ENCODE measurements at places on chromosomes 5 and 9.
A peak's percentile ranks its signal among the peaks of the same experiment; 100 is the strongest.

DNA sequence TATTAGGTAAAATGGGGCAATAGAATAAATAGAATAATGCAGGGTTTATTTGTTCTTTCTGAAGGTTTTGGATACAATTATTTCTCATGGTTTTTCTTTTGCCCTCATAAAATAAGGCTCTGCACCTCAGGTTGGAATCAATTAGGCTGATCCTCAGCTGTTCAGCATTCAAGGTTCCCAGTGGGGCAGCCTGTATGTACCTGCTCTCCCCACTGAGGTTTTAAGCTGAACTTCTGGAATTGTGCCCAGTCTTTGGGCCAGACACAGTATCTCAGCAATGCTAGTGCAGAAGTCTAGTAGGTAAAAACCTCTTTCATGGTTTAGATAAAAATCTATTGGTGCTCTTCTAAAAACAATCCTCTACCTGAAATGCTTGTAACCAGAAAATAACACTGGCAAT is 98.0 kb downstream of the EDIL3 start:
- H3K4me3 ChIP-seq: no peak overlapping the region
- no peaks in the 10 kb centered on the region for H3K27me3 ChIP-seq
- H3K27ac ChIP-seq: no peak overlapping the region
- H3K36me3 ChIP-seq: no peaks in the 10 kb centered on the region
- no peak for DNase-seq

- H3K36me3 ChIP-seq: peaks cover 11% of the 10 kb centered on the region
- H3K27ac ChIP-seq: no peak overlapping the region
- H3K4me1 ChIP-seq: no peaks in the 10 kb centered on the region
- H3K4me3 ChIP-seq: no peak overlapping the region
- no peak for DNase-seq
Measured at GRCh38 chr5:71662381-71662780, 56.7 kb upstream of the CARTPT start.

- H3K4me1 ChIP-seq: no peaks in the 10 kb centered on the region
- H3K4me3 ChIP-seq: no peak overlapping the region
- no peak for DNase-seq
Measured at GRCh38 chr5:95993266-95993665, 31.6 kb upstream of the ELL2 start.

DNA sequence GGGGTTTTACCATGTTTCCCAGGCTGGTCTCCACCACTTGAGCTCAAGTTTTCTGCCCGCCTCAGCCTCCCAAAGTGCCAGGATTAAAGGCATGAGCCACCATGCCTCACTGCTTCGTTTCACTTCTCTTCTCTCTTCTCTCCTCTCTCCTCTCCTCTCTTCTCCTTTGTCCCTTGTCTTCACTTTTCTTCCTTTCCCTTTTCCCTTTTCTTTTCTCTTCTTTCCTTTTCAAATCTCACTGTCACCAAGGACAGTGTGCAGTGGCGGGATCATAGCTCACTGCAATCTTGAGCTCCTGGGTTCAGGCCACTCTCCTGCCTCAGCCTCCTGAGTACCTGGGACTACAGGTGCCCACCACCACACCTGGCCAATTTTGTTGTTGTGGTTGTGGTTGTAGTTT is 49.5 kb downstream of the SLF1 start:
- no peak for DNase-seq
- no peak overlapping the region for H3K27ac ChIP-seq
- H3K4me1 ChIP-seq: peaks cover 5% of the 10 kb centered on the region
- no peaks in the 10 kb centered on the region for H3K27me3 ChIP-seq

DNA sequence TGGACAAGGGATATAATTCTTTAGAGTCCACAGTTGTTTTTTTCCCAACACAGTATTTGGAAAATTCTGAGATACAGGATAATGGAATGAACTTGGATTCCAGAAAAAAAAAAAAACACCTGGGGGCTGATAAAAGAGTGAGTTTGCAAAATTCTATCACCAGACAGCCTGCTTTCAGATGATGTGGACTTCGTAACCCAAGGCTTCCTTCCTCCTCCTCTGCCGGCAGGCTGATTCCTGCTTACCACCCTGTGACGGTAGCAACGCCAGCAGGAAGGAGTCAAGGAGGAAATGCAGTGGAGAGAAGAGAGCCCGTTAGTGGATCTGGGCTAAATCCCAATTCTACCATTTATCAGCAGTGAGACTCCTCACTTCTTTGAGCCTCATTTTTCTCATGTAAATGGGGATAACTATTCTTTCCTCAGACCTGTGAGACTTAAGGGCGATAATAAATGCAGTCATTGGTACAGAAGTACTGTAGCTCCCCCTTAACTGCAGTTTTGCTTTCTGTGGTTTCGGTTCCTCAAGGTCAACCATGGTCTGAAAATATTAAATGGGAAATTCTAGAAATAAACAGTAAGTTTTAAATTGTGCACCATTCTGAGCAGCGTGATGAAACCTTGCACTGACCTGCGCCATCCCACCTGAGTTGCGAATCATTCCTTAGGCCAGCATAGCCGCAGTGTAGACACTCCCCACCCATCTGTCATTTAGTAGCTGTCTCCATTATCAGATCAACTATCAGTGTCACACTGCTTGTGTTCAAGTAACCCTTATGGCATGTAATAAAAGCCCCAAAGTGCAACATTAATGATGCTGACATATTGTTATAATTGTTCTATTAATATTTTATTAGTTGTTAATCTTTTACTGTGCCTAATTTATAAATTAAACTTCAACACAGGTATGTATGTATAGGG is 71.4 kb downstream of the DCP2 start:
- H3K36me3 ChIP-seq: no peaks in the 10 kb centered on the region
- H3K27ac ChIP-seq: no peak overlapping the region
- no peak overlapping the region for H3K4me3 ChIP-seq

DNA sequence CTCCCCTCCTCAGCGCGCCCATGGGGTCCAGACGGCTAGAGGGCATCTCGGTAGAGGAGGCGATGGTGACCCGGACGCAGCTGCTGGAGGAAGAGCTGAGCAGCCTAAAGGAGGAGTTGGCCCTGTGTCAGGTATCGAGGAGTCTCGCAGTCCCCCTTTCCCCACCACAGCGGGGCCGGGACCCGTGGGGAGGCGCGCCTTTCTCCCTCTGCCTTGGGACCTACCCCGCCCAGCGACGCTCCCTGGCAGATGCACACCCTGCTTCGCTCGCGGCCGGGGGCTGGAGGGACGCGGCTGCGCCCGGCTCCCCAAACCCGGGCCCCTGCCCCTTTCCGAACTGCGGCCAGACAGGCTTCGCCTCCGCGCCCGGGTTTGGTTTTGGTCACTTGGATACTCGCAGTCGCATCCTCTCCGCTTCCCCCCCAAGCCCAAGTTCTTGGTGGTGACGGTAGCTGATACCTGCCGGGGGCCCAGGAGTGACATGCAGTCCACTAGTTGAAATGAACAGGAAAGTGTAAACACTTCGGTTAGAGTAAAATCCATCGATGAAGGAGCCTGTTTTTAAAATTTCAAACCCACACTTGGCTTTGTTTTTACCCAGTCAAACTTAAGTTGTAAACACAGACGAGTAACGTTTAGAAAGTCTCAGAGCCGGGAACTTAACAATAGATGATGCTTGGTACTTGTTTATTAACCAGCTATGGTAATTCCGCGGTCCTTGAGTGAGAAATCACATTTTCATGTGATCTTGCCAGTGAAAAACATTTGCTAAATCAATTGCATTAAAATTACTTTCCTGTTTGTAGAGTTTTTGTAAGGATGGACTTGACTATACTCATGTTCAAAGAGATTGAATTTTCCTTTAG is 688 bp downstream of the CNTLN start:
- no peak for DNase-seq
- peak overlapping the region; percentile 80 for H3K4me3 ChIP-seq
- H3K4me1 ChIP-seq: peaks cover 5% of the 10 kb centered on the region
- peak overlapping the region; percentile 60 for H3K27ac ChIP-seq
- peaks cover 30% of the 10 kb centered on the region for H3K27me3 ChIP-seq
- H3K36me3 ChIP-seq: peaks cover 3% of the 10 kb centered on the region

DNA sequence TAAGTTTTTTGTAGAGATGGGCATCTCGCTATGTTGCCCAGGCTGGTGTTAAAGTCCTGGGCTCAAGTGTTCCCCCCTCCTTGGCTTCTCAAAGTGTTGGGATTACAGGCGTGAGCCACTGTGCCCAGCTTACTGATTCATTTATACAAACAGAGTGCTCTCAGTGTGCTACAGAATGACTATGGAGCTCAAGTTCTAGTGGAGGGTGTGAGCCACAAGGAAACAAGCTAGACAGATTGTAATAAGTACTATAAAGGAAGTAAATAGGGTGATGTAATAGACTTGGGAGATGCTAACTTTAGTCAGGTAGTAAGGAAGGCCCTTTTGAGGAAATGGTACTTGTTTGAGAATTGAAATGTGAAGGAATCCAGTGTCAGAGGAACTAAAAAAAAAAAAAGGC is 1.7 kb upstream of the TMEM267 start:
- H3K27ac ChIP-seq: peak overlapping the region; percentile 100
- H3K27me3 ChIP-seq: no peaks in the 10 kb centered on the region
- no peak for DNase-seq
- peaks cover 33% of the 10 kb centered on the region for H3K4me1 ChIP-seq
- H3K4me3 ChIP-seq: peak overlapping the region; percentile 18
- peaks cover 15% of the 10 kb centered on the region for H3K36me3 ChIP-seq

- no peaks in the 10 kb centered on the region for H3K4me1 ChIP-seq
- H3K4me3 ChIP-seq: no peak overlapping the region
- H3K36me3 ChIP-seq: no peaks in the 10 kb centered on the region
- no peak overlapping the region for H3K27ac ChIP-seq
- H3K27me3 ChIP-seq: no peaks in the 10 kb centered on the region
Measured at GRCh38 chr5:127799293-127799905, 96.2 kb downstream of the CCDC192 start.

GRCh38 chr9:18798508-18799290 is 234.3 kb downstream of the SAXO1 start:
- peaks cover 4% of the 10 kb centered on the region for H3K27me3 ChIP-seq
- H3K27ac ChIP-seq: no peak overlapping the region
- H3K4me3 ChIP-seq: no peak overlapping the region
- H3K4me1 ChIP-seq: peaks cover 1% of the 10 kb centered on the region
- DNase-seq: no peak

DNA sequence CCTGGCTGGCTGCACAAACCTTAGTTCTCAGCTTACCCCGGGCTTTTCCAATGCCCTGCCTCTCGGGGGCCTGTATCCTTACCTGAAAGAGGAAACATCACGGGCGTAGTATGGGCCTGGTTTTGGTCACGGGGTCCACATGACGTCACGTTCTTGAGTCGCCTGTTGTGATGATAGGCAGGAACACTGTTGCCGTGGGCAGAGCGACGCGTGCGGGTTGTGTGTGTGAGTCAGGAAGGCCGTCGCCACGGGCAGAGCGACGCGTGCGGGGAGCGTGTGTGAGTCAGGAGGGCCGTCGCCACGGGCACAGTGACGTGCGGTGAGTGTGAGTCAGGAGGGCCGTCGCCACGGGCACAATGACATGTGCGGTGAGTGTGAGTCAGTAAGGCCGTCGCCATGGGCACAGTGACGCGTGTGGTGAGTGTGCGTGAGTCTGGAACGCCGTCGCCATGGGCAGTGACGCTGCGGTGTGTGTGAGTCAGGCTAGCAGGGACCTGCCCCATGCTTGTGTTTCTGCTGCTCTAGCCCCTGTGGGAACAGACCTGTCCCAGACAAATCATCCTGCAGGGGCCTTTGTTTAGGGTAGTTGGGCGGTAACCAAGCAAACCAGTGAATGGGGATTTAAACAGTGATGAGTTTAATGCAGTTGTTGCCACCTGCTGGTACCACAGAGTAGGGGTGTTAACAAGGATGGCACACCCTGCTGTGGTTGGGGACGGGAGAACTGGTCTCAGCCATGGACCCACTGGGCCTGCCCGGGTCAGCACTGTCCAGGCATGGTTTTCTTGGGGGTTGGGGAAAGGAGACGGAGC is 19.8 kb downstream of the TRIP13 start:
- no peaks in the 10 kb centered on the region for H3K27me3 ChIP-seq
- H3K4me3 ChIP-seq: peak overlapping the region; percentile 26
- H3K27ac ChIP-seq: no peak overlapping the region
- no peaks in the 10 kb centered on the region for H3K4me1 ChIP-seq
- DNase-seq: no peak

- no peak overlapping the region for H3K27ac ChIP-seq
- no peaks in the 10 kb centered on the region for H3K36me3 ChIP-seq
- no peaks in the 10 kb centered on the region for H3K27me3 ChIP-seq
- no peak overlapping the region for H3K4me3 ChIP-seq
- no peak for DNase-seq
- H3K4me1 ChIP-seq: no peaks in the 10 kb centered on the region
Measured at GRCh38 chr9:108444400-108445358, 411.1 kb downstream of the ACTL7B start.

DNA sequence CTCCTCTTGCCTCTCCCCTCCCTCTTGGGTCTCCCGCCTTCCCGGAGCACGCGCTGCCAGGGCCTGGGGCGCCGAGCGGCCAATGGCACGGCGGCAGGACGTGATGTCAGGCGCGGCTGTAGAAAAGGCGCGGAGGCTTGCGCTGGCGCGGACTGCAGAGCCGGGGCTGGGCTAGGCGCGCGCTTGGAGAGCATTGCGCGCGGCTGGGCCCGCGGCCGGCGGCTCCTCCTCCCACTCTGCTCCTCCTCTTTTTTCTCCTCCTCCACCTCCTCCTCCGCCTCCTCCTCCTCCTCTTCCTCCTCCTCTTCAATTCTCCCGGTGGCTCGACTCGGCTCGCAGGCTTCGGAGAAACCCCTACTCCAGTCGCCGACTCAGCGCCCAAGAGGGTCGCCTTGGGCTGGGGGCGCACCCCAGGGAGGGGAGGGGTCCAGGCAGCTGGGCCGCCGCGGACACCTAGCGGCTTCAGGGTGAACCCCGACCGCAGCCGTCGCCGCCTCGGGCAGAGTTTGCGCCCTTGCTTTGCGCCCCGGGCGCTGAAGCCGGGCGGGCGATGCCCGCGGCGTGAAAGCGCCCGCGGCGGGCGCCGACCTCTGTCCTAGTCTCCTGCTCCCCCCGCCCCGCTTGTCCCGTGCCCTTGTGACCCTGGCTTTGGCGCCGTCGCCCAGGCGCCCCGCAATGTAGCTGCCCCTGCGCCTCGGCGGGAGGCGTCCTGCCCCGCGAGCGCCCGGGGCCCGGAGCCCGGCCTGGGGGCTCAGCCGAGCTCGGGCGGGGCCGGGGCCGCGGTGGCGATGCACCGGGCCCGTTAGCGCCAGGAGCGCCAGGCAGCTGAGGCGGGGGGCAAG is at the start of gene LHX2:
LHX2 (plus strand) TSS at position 309 of the 842 bp plus-strand sequence. CDS start 581 bp downstream, outside the sequence.
- H3K36me3 ChIP-seq: peaks cover 2% of the 10 kb centered on the region
- peak within 1 kb of the TSS; percentile 30 for H3K4me3 ChIP-seq
- peak; percentile 61 for DNase-seq
- H3K27me3 ChIP-seq: peaks cover 78% of the 10 kb centered on the region
- peak within 1 kb of the TSS; percentile 62 for H3K27ac ChIP-seq
- H3K4me1 ChIP-seq: peaks cover 18% of the 10 kb centered on the region

- no peak overlapping the region for H3K27ac ChIP-seq
- peak; percentile 41 for DNase-seq
- no peaks in the 10 kb centered on the region for H3K36me3 ChIP-seq
- no peak overlapping the region for H3K4me3 ChIP-seq
- peaks cover 2% of the 10 kb centered on the region for H3K4me1 ChIP-seq
Measured at GRCh38 chr5:72611118-72611730, 104.0 kb upstream of the ZNF366 start.

GRCh38 chr5:151740958-151741373 is 17.5 kb downstream of the ATOX1 start:
- H3K27ac ChIP-seq: no peak overlapping the region
- no peaks in the 10 kb centered on the region for H3K27me3 ChIP-seq
- DNase-seq: no peak
- H3K4me3 ChIP-seq: no peak overlapping the region
- peaks cover 15% of the 10 kb centered on the region for H3K4me1 ChIP-seq
- H3K36me3 ChIP-seq: peaks cover 12% of the 10 kb centered on the region

Measured in activated naive CD8-positive, alpha-beta T cell treated with anti-CD3 and anti-CD28 coated beads, Interleukin-2, amount 10 ng/mL, durations not matched to agents 7 days and 5 days (primary cell).